ENCODE measurements at places on chromosomes 7 and 10.

DNA sequence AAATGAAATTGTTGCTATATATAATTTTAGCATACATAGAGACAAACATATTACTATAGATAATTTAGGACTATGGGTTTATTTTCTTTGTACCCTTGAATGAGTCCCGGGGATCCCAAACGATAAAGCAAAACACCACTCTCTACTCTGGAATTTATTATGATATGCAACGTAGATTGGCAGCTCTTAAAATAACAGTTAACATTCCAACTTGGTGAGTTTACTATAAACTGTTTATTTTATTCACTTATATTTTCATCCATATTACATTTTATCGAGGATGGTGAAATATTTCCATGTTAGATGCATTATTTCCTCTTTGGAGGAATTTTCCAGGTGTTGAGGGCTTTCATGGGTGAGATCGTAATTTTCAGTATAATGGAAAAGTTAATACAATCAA lies 138.7 kb upstream of the DGKB start:
- DNase-seq = no peak

DNA sequence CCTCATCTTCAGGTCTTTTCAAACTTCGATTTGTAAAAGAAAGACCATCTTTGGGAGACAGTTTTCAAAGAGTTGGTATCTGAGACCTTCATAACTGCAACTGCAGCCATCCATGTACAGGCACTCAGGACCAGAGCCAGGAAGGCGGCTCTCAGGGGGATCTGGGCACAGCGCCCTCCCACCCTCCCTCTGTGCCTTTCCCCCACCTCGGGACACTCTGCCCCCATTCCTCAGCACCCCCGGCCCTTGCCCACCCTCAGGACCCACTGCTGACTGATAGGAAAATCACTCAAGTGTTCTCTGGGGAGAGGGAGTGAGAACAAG lies 143.6 kb downstream of the CUBN start:
- no peak for DNase-seq

DNA sequence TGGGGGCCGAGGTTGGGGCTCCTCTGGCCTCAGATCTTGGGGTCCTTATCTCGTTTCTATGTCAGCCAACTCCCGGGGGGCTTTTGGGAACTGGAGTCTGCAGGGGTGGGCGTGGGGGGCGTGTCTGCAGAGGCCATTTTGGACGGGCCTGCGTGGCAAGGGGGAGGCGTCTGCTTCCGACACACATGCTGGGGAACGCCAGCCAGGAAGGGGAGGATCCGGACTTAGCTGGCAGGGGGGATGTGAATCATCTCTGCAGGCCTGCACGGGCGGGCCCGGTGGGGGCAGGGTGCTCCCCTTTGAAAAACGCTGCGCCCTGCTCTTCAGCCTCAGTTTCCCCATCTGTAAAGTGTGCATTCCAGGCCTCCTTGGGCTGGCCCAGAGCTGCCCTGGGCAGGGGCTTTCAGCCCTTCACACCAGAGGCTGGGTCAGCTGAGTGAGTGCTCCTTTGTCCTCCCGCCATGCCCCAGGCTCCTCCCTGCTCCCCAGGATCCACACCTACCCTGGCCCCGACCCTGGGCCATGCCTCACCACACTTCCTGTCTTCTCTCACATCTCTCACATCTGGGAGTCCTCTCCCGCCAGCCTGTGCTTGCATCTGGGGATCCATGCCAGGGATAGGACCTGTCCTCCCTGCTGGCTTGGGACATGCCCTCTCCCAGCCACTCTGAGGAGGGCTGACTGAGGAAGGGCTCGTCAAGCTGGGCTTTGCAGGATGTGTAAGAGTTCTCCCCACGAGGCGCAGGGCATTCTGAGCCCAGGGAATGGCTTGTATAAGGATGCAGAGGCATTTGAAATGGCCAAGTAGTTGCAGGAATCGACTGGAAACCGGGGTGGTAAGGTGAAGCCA lies 172.6 kb upstream of the TNRC18 start:
- DNase-seq = peak; percentile 61

GRCh38 chr10:48678041-48678440 lies 6.6 kb upstream of the WDFY4 start:
- no peak for DNase-seq

DNA sequence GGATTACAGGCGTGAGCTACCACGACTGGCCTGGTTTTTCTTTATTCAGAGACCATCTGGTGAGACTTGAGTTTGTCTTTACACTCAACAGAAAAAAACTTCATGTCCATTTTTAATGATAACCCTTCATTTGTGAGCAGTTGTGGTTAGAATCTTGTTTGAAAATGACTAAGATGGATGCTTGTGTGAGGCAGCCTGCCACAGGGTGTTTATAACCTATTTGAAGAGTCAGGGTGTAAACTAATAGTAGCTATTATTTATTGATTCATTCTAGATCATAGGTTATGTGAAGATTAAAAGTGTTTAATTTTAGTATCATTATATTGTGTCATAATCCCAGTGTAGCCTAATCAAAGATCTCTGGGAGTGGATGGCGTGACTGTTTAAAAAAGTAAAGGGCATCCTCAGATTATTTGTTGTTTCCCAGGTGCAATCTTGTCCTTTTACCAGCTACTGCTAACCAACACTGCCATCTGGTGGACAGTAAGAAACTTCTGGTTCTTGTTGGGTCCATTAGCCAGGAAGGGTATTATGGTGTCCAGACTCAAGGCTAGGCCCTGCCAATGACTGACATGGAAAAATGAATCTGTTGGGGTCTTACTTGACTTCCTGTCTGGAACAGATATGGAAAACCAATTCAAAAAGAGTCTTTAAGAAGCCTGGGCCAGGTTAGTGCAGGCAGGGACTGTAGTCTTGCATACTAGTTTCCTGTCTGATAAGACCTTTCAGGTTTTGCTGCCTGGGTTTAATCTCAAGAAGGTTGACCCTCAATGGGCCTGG lies 24.9 kb downstream of the NRBF2 start:
- peak; percentile 70 for DNase-seq

Data from activated CD4-positive, alpha-beta T cell treated with anti-CD3 and anti-CD28 coated beads, Interleukin-2, amount 10 ng/mL, durations not matched to agents 7 days and 5 days (primary cell).